ENCODE measurements at places on chromosomes 3 and 15.

DNA sequence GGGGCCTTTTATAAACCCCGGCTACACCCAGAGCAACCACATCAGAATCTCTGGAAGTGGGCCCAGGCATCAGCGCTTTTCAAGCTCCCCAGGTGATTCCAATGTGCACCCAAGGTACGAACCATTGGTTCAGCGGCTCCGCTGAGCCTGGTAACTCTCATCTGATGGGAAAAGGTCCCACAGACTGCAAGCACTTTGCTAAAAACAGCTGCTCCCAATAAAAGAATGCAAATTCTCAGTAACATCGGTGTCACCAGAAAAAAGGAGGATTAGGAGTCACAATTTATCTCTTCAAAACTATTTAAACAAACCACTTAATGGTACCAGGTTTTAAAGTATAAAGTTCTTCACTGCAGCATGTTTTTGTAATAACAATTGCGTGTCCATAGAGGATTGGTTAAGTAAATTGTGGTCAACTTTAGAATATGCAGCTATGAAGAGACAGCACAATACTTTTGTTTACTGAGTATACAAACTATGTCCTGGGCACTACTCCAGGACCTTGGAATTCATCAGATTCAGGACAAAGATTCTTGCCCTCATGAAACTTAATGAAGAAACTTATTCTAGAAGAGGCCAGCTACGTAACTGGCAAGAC is 660.7 kb upstream of the ADAMTS9 start:
- DNase-seq = peak; percentile 81

- DNase-seq = no peak
These were observed 22.0 kb downstream of the KIF9 start for GRCh38 chr3:47260605-47261004.

- no peak for DNase-seq
These were observed 99.8 kb downstream of the SERPINI1 start for GRCh38 chr3:167835359-167835758.

GRCh38 chr15:38307251-38307650 is 54.6 kb downstream of the SPRED1 start:
- no peak for DNase-seq

DNA sequence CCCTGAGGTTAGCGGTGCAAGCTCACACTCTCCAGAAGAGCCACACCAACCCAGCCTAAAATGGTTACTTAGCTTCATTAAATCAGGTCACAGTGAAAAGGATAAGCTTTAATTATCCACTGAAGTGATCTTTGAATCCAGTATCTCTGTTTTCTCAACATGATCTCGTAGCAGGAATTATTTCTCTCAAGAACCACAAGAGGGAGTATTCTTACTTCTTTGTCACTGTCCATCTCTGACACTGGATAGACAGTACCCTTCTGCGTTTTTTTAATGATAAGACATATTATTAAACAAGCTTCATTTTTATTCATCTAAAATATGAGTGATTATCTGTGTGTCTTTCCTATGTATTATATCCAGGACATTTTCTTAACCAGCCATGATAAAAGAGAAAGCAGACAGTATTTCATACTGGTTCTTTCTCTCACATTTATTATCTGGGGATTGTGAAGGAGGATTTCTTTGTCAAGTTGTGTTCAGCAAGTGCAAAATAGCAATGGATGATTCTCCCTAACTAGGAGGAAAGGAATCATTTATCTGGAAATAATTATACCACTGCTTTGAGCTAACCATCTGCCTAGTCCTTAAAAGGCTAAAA is 105.4 kb upstream of the CCDC54 start:
- DNase-seq = peak; percentile 63

DNA sequence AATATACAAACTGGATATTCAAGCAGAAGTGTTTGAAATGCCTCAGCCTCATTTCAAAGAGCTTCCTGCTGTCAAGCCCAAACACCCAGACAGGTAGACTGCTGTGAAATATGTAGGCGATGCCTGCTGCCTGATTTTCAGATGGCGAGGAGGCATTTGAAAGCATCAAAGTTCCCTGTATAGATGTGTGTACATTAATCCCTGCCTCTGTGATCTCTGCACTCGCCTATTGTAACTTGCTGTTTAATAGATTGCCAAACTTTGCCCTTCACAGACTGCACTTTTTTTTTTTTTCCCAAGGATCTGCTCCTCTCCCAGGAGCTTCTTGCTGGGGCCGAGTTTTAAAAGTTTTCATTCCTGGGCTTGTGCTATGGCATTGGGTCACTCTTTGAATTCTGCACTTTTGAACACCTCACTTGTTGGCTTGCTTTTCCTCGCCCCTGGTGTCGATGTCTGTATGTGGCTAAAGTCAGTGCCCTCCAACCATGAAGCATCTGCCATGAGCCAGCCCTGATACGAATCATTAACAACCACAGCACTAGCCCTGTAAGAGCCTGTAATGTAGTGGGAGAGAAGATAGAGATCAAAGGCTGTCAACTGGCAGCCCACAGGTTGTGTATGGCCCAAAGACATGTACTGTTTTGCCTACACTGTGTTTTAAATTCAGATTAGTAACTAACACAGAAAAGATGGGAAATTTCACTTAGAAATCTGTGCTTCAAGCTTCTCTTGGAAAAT is 287.6 kb upstream of the ICE2 start:
- no peak for DNase-seq
